ENCODE measurements at places on chromosomes 7 and 10. TPM values are rescaled to one million over a fixed set of nuclear protein-coding genes. Genes with fewer than 3 reads are reported as not detected.

- DNase-seq, result no peak
Observed at GRCh38 chr10:22740180-22740579, 25.8 kb upstream of the PIP4K2A start.

DNA sequence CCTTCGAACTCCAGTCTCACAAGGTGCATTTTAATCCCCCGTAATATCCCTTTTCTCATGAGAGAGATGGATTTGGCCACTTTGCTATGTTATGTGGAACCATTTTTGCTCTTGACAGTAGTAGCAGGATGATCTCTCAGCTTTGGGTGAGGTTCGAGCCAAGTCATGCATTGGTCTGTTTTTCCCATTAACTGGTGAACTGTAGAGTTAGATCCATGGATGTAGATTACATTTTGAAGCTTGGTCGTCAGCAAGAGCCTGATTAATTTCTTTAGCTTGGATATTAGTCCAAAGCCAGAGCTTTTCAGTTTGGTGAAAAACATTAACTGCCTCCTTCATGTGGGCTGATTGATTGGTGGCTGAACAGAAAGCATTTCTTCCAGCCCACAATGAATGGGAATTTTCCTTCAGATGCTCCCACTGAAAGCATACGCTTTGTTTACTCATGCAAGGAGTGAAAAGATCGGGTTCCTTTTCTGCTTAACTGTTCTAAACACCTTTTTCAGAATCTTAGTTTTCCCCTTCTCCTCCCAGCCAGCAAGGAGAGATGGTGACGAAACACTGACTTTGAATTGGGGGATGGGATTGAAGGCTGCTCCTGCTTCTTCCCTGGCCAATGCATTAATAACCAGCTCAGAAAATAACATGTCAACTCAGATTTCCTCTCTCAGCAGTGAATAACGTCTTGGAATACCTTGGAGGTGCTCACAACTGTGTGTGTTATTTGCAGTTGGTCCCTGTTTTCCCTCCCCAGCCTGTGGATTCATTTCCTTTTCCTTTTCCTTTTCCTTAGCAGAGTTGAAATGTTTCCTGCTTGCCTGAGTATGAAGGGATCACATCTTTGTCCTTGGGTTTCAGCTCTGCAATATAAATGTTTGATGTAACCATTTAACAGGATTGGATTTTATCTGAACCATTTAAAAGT is 351.8 kb upstream of the FZD8 start:
- no peak for DNase-seq

The CDCA7L gene
- total RNA-seq, result 17.2 TPM

DNA sequence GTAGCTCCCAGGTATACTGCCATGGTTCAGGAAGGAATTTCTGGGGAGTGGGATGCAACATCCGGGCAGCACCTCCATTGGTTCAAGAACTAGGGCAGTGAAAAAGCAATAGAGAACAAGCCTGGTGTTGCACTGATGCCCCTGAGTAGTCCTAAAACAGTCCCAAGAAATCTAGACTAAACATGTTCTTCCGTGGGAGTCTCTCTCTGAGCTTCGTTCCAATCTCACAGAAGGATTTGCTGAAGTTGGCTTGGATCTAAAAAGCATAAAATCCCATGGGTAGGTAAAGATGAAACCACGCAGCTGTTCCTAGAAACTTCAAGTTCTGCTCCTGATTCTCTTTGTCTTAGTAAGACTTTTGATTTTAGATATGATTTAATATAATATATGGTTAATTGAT is 154.5 kb downstream of the PLXDC2 start:
- DNase-seq, result no peak

DNA sequence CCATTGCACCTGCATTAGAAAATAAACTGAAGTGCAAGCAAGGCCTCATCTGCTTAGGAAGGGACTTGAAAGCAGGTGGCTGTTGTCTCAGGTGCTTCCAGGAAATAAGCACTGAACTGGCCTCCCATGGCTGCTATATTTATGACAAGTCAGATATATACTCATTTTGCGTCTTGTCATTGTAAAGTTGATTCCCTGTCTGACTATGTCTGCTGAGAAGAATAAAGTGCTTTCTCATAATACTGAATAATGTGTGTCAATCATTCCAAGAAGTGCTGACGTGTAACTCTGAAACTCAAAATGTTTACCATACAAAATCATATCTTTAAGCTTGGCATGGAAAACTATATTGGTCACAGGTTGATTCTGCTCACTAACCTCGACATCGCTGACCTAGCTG is 44.9 kb upstream of the SVOPL start:
- DNase-seq, result no peak

- DNase-seq, result no peak
Observed at GRCh38 chr7:81534446-81534845, 235.4 kb downstream of the HGF start.

- DNase-seq, result no peak
Observed at GRCh38 chr7:35286986-35287385, 33.1 kb upstream of the TBX20 start.

The SLC16A12 gene
- not detected for total RNA-seq

GRCh38 chr10:110864662-110865140 is 7.0 kb upstream of the PDCD4 start:
- peak; percentile 91 for DNase-seq

The ITIH2 gene
- total RNA-seq, result not detected

- DNase-seq, result no peak
Observed at GRCh38 chr10:132644527-132645246, 107.1 kb downstream of the INPP5A start.

DNA sequence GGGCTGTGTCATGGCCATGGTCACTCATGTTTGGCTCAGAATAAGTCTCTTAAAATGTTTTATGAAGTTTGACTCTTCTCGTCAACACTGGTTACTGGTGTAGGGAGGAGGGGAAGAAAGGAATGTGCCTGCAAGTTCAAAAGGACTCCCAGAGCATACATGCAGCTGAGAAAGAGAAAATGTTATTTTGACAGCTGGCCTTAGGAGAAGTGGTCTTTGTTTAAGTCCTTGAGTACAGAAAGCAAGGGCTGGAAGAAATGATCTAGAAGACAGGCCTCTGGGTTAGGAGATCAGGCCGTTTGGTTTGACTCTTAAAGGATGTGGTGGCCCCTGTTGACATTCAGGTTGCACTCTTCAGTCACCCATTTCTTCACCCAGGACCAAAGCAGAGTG is 245.5 kb downstream of the REEP3 start:
- DNase-seq, result no peak

Measured in CD4-positive, alpha-beta memory T cell (primary cell).